H9 (cell line): ENCODE measurements at places on chromosomes 5 and 9. TPM values are rescaled to one million over a fixed set of nuclear protein-coding genes. Genes with fewer than 3 reads are reported as not detected.

DNA sequence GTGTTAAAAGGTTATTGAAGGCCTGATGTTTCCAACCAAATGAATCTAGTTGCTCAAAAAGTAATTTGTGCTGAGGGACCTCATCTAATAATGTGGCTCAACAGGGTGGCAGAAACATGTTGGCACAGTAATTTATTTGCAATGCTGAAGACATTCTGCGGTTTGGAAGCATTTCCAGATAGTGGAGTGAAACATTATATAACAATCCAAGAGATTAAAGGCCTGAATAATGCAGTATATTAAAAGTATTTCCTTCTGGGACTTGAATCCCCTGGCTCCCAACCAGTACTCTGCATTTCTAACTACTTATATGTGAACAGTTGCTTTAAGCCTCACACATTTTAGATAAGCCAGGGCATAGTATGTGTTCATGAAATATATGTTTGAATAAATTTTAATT, 25.9 kb upstream of the ALDH1A1 start:
- DNase-seq, result no peak

DNA sequence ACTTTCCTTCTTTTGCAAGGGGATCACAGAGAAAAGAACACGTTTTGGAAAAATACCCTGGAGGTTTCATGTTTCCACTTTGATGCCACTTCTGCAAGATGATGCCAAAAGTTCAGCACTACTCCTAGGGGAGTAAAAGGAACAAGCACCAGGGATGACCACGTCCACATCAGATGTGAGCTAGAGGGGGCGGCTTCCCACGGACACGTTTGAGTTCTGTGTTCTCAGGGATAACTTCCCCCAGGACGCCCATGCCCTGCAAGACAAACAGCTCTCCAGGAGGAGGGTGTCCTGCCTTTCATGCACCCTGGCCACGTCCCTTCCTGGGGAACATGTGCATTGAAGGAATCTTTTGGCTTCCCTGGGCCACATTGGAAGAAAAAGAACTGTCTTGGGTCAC, 66.6 kb upstream of the TRIO start:
- no peak for DNase-seq

The GMCL2 gene
- total RNA-seq, result not detected in 2 replicates

The MEGF10 gene
- total RNA-seq, result 36.5 and 38.5 TPM in 2 replicates
